ENCODE measurements at places on chromosomes 1 and 21.

DNA sequence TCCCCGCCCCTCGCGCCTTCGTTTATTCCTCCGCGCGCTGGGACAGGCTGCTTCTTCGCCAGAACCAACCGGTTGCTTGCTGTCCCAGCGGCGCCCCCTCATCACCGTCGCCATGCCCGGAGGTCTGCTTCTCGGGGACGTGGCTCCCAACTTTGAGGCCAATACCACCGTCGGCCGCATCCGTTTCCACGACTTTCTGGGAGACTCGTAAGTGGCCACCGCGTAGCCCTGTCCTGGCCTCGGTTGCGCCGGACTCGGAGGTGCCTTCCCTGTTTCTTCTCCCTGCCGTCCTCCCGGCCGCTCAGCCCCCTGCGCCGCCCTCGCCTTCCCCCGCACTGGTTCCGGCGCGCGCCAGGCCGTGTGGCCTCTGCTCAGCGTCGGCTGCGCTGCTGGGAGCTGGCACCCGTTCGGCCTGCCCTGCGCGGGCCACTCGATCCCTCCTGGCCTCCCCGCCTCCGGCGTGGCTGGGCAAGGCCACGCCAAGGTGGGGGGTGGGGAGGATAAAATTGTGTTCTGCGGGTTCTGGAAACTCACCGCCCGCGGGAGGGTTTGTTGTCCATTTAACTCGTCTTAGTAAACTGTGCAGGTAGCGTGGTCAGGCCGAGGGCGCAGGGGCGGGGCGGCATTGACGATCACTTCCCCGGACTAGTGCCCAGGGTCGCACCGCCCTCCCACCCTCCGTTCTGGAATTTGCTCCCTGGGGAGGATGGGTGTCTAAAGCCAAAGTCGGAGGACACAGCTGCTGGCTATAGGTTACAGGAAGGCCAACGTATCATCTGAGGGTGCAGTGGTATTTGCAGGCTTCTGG is at the start of gene PRDX6:
TSS of gene PRDX6 (plus strand) at position 50 of the 808 bp plus-strand sequence. CDS start at position 113, 63 bp downstream.
- peak; percentile 84 for DNase-seq

DNA sequence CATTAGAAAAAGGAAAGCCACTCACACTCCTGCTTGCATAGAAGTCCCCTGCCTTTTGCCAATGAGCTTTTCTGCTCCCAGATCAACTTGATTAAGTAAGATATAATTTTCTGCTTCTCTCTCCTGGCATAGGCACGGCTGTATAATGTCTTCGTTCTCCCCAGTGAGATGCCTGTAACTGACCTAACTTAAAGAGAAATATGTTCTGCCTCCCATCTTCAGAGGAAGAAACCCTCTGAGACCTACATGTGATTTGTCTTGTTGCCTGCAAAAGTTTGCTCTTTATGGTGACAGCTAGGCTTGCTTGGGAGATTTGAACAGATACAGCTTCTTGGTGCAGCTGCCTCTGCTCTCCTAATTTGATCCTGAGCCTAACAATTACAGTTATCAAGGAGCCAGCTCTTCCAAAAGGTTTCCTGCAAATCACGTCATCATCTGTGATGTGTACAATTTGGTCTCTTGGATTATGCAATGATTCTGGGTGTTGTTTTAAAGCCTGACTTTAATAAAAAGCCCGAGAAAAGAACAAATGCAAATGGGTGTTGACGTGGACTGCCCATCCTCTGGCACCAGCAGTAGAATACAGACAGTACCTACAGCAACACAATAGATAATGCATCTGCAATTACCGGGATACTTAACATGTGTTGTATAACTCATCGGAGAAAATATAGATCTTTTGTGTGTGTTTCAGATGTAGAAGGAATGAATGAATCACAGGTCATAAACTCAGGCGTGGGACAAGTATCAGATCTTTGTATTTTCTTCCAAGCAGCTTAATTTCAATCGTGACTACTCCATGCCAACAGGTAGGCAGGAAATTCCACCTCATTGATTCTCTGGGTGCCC is 76.2 kb upstream of the KAZN start:
- no peak for DNase-seq

- no peak for DNase-seq
These were observed 867.4 kb upstream of the ADGRL2 start for GRCh38 chr1:80933346-80933745.

DNA sequence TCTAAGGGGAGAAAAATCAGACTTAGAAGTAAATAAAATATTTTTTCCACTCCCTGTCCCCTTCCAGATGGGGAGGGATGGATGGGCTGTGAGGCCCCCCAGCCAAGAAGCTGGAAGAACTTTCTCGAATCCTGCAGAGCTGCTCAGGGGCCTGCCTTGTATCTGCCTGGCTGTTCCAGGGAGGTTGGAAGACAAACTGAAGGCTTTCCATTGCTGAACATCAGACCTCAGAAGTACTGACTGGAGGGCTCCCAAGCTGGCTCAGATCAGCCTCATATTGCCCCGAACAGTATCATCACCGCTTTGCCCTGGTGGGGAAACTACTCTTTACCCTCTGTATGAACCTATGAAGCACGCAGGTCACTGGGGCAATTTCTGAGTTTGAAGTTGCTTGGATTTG is 12.4 kb upstream of the F3 start:
- DNase-seq: no peak

DNA sequence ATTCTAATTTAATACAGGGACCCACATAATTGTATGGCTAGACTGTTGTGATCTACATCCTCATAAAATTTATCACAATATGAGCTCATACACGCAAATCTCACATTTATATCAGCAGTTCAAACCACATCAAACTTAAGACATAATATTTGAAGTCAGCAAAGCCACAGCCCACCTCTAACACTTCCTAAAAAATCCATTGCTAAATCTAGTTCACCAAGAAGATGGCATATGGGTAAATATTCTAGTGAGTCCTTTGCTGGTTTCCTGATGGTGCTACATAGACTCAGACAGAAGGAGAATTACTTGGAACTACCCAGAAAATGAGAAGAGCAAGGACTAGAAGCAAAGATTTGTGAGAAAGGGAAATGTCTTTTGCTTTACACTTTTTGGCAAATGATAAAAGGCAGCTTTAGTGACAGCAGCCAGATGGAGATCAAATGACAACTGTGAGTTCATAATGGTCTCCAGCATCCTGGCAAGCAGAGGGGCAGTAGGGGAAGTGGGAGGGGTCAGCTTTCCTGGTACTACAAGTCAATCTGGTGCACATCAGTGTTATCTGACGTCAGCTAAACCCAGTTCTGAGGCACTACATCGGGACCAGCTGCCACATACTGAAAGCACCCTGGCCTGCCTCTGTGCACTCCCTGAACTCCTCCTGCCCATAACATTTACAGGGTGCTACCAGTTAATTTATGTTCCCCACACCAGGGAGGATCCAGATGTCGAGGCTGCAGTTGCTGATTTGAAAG is 10.6 kb upstream of the GADD45A start:
- no peak for DNase-seq

- DNase-seq: no peak
These were observed 8.5 kb upstream of the COL8A2 start for GRCh38 chr1:36133484-36133883.

GRCh38 chr1:76477156-76477555 is 390.1 kb upstream of the ST6GALNAC5 start:
- DNase-seq: no peak

GRCh38 chr1:160623862-160624261 is 23.0 kb downstream of the SLAMF1 start:
- no peak for DNase-seq

DNA sequence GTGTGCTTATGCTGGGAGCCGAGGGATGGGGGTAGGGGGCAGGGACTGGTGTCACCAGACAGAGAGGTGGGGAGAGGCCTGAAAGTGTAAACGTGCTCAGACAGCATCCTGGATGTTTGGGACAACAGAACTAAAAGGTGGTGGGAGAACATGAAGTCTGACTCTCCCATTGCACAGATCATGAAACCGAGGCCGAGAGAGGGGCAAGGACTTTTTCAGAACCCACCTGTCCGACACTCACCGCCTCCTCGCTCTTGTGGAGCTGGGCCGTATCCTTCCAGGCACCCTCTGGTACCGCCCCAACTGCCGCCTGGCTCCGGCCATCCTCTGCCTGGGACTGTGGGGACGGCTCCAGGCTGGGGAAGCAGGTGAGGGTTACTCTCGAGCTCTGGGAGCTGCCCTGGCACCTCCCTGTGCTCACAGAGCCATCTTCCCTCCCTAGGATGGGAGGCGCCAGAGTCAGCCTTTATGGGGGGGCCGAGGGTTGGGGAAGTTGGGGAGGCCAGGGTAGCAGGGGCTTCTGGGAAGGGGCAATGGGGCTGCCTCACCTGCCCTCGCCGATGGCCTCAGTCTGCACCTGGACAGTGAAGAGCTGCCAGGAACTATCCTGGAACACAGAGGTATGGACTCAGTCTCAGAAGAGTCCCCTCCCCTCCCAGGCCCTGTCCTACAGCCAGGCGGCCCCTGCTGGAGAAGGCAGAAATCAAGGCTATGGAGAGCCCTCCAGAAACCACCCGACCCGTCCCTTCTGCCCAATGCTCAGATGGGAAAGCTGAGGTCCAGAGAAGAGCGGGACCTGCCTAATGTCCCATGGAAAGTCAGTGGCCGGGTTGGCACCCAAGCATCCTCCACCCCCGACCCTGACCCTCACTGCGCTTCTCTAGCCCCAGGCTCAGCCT is 7.0 kb downstream of the ATP13A2 start:
- no peak for DNase-seq

- no peak for DNase-seq
These were observed 44.9 kb upstream of the EFHD2 start for GRCh38 chr1:15364740-15365139.

DNA sequence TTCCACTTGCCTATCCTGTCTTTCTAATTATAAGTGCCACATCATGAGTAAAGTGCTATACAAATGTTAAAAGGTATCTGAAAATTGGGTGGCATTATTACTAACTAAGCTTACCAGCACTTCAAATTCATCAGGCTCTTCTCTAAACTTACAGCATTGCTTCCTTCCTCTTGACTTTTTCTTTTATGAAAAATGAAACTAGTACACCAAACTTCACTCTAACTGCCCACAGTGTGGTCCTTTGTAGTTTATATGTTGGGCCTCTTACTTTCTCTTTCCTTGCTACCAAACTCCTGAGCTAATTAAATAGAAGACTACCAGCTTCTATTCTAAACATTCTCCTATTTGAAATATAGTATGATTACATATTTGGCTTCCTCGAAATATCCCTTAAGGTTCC is 81.8 kb downstream of the NOTCH2 start:
- no peak for DNase-seq

DNA sequence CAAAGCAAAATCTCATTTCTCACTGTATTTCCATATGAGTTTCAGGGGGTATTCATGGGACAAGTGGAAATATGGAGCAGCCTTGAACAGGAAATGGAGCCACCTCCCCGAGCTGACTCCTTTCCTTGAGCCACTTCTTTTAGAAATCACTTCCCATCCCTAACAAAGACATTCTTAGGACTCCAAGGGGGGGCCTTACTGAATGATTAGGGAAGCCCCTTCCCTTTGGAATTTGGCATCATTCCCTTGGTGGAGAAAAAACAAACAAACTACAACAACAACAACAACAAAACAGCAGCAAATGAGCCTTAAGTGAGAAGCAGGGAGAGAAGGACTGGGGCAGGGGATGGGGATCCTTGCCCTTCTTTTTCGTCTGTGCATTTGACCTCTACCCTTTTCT is 278.3 kb downstream of the ZNF648 start:
- DNase-seq: no peak

DNA sequence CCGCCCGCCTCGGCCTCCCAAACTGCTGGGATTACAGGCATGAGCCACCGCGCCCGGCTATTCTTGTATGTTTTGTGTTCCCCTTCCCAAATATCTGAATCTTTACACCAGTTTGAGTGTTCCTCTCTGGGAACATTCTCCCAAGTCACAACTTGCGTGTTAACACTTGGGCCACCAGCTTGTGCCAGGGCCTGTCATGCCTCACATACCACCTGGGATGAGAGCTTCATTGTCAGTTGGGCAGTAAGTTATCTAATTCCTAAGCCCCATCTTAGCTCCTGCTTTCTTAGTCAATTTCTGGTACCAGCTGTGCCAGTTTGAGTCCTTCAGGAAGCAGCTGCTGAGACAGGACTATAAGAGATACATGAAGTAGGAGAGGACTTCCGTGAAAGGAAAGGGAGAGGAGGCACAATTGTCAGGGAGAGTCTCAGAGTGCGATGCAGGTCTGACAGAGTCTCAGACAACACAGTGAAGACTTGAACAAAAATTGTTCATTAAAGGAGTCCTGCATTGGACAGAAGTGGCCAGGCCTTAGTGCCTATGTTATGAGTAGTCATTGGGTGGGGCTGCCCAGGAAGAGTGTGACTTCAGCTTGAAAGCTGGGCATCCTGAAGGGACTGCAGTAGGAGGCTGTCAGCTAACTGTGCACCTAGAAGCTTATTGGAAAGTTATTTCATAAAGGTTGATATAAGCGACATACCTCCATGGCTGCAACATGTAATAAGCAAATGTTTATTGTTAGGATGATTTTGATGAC is 17.3 kb downstream of the ZFYVE9 start:
- no peak for DNase-seq

Measured in activated naive CD4-positive, alpha-beta T cell treated with anti-CD3 and anti-CD28 coated beads, Interleukin-2, amount 50 U/mL, for 72 hours (primary cell).